ENCODE measurements at places on chromosomes 4 and X. TPM values are rescaled to one million over a fixed set of nuclear protein-coding genes. Genes with fewer than 3 reads are reported as not detected.

- DNase-seq = no peak
These were observed 233.6 kb upstream of the GATB start for GRCh38 chr4:151994429-151994828.

DNA sequence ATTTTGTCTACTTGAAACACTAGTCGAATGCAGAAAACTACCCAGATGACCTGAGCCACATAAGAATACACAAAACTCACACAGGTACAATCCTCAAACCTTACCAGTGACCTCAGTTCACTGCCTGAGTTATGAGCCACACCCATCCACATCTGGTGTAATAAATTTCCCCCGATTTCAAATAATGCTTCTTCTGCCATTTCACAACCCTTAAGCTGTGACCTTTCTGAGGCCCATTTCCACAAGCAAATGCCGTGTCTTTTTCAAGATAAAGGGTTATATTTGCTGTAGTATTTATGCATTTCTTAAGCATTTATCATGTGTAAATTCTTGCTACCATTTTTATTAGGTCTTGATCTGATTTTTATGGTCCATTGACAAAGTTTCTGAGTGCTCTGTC, 1.8 kb upstream of the ARHGEF38 start:
- no peak for DNase-seq

GRCh38 chrX:138885886-138886285, 174.4 kb upstream of the FGF13 start:
- DNase-seq = no peak

DNA sequence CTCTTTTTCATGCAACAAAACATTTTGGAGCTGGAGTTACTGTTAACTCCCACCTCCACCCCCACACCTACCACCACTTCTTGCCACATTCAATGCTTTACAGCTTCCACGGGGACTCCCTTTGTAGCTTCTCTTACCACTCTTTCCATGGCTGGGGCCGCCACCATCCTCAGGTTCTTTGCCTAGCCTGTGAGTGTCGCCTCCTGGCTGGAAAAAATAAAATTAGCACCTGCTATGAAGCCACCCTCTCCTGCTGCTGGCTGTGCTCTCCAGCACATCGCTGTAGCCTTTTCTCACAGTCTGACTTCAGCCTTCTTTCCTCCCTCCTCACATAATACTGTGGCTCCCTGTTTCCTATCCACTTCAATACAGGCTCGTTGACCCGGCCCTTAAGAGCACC, 114.4 kb downstream of the FRAS1 start:
- no peak for DNase-seq

The IGSF1 gene
- total RNA-seq = 3.0 TPM

Measured in glutamatergic neuron (in vitro differentiated cells).